ENCODE measurements at places on chromosomes 5 and 9.

DNA sequence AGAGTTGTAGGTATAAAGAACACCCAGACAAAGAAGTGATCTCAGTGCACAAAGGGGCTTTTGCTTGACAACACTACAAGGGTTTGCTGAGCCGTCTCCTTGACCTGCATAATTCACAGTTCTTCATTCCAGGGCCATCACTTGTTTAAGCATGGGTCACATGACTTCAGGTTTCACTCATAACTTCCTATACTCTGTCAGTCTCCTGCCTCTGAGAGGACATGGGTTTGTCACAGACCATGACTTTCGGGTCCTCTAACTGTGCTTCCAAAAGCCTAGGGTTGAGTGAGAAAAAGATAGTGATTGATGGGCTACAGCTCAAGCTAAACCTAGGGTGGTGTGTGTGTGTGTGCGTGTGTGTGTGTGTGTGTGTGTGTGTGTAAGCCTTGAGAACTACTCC is 166.4 kb downstream of the CDH6 start:
- DNase-seq, result no peak

- DNase-seq, result no peak
These were observed 254.6 kb downstream of the MTRR start for GRCh38 chr5:8123559-8123958.

DNA sequence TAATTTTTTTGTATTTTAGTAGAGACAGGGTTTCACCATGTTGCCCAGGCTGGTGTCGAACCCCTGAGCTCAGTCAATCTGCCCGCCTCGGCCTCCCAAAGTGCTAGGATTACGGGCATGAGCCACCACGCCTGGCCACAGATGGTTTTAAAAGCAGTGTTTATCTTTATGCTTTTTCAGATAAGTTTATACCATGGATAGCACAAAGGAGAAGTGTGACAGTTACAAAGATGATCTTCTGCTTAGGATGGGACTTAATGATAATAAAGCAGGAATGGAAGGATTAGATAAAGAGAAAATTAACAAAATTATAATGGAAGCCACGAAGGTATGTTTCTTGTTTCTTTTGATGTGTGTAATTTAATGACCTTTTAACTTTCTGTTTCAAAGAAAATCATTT is 35.1 kb downstream of the POLK start:
- no peak for DNase-seq

DNA sequence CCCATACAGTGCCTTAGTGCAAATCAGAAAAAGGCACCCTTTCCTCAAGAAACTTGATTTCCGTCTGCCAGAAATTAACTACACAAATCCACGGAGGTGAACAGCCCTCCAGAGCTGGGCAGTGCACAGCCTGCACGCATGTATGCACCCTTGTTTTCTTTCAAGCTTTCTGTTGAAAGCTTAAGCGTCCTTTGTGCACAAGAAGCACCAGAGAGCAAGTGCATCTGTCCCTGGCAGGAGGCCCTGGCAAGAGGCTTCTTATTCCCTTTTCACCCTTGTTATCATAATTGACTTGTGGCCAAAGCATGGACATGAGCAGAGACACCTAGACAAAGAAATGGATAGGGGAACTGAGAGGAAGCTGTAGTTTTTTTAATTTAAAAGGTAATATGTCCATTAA is 47.4 kb upstream of the ATG10 start:
- DNase-seq, result no peak

GRCh38 chr5:146059460-146060220 is 45.7 kb downstream of the PLAC8L1 start:
- no peak for DNase-seq

DNA sequence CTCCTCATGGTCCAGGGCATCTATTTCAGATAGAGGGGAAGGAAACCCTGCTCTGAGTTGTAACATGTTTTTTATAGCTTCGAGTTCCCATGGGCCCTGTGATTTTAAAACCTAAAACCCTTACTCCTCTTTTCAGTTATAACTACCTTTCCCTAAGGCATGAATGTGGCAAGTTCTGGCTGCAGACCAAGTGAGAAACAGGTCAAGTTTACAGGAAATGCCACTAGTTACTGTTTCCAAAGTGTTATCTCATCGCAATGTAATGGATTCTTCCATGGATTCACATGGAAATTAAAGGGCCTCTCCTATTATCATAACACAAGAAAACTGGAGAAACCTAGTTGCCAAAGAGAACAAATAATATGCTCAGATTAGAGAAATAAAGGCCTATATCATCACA is 574.5 kb upstream of the GRAMD2B start:
- DNase-seq, result no peak

DNA sequence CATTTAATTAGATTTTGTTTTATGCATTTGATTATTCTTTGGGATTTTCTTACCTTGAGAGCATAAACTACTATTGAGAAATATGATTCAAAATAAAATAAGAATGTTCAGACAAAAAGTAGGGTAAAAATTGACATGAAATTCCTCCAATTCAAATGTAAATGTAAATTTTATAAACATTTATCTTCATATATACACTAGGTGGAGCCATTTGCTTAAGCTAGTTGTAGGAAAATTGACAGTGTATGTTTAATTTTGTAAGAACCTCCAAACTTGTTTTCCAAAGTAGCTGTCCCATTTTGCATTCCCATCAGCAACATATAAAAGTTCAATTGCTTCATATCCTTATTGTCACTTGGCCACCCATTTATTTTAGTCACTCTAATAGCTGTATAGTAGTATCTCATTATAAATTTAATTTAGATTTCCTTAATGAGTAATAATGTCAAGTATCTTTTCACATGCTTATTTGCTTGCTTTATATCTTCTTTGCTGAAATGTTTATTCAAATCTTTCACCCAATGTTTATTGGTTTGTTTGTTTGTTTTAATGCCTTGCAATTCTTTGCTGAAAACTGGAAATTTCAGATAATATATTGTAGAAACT is 37.6 kb upstream of the SLCO6A1 start:
- DNase-seq, result no peak

GRCh38 chr9:102832814-102833213 is 162.3 kb upstream of the CYLC2 start:
- DNase-seq, result no peak

- no peak for DNase-seq
These were observed 2053.1 kb downstream of the EFNA5 start for GRCh38 chr5:105617436-105618215.

DNA sequence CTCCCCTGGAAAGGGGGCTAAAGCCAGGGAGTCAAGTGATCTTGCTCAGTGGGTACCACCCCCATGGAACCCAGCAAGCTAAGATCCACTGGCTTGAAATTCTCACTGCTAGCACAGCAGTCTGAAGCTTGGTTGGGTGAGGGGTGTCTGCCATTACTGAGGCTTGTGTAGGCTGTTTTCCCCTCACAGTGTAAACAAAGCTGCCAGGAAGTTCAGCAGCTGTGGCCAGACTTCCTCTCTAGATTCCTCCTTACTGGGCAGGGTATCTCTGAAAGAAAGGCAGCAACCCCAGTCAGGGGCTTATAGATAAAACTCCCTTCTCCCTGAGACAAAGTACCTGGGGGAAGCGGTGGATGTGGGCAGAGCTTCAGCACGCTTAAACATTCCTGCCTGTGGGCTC is 17.1 kb upstream of the EPB41L4A start:
- no peak for DNase-seq

- DNase-seq, result peak; percentile 30
These were observed 57.9 kb downstream of the TGFBR1 start for GRCh38 chr9:99162759-99163364.

- no peak for DNase-seq
These were observed 294.2 kb upstream of the CYLC2 start for GRCh38 chr9:102700936-102701335.

GRCh38 chr5:128146671-128147070 is 63.1 kb downstream of the SLC12A2 start:
- no peak for DNase-seq

- DNase-seq, result no peak
These were observed 28.3 kb upstream of the GFPT2 start for GRCh38 chr5:180381428-180381827.

- no peak for DNase-seq
These were observed 33.6 kb upstream of the ERBIN start for GRCh38 chr5:65892801-65893200.

DNA sequence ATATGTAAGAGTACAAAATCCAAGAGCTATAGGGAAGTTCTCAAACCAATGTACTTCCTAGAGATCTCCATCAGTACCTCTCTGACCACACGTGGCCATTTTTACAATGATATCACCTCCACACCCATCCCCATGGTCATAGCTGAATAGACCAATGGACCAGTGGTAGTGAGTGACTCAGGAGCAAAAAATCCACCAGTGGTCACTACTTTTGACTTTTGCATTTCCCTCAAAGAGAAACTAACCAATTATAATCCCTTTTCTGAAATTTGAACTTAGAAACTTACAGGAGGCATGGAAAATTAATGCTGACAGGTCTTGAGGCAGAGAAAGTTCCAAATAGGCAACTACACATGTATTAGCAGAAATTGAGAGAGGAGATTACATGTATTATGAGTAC is 238.4 kb downstream of the TRPM3 start:
- DNase-seq, result no peak
